ENCODE measurements at places on chromosomes 1 and 21.
A peak's percentile ranks its signal among the peaks of the same experiment; 100 is the strongest.

GRCh38 chr1:84971957-84972356 is 25.0 kb downstream of the MCOLN2 start:
- H3K36me3 ChIP-seq: no peaks in the 10 kb centered on the region
- no peak overlapping the region for H3K27ac ChIP-seq
- H3K27me3 ChIP-seq: no peaks in the 10 kb centered on the region
- H3K4me3 ChIP-seq: no peak overlapping the region
- no peak for DNase-seq

DNA sequence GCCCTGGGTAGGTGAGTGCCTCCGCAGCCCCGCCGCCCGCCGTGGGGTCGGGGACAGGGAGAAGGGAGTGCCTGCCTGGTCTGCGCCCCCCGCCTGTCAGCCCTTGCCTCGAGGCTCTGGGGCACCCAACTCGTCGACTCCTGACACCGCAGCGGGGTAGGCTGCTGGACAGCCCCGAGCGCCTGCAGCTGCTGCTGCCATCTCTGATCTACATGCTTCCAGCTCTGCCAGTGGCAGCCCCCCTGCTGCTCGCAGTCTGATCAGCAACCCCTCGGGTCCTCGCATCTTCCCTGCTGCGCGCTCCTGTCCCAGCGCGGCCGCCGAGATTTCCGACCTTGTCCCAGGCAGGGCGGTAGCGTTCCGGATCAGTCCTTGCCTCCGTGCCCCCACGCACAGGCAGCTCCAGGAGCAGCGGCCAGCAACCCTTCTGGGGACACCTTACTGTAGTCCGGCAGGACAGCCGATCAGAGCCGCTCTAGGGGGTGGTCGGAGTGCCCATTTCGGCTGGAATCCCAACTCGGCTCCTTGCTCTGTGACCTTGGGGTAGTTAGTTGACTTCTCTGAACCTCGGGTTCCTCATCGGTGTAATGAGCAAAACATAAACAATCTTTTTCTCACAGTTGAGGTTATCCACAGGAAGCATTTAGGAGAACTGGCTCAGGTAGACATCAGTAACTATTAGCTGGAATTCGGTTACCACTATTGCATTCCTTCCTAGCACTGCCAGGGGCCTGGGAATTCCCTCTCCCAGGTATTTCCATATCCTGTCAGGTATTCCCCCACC is 540 bp downstream of the BCAN start:
- no peak overlapping the region for H3K27ac ChIP-seq
- peaks cover 7% of the 10 kb centered on the region for H3K4me1 ChIP-seq
- H3K27me3 ChIP-seq: peaks cover 93% of the 10 kb centered on the region
- no peaks in the 10 kb centered on the region for H3K36me3 ChIP-seq

DNA sequence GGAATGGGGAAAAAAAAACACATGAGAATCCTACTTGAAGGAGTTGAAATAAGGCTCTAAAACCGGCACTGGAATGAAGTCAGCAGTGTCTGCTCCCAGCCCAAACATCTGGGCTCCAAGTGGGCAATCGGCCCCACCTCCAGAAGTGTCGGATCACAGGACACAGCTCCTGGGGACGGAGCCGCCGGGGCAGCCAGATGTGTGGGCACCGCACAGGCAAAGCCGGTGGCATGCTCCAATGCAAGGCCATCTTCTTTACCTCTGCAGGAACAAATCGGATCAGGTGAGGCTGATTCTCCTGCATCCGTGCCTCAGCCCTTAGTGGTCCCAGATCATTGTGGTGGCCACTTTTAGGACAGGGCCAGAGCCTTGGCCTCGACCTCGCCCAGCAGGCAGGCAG is 156.7 kb downstream of the PRDM16 start:
- H3K4me1 ChIP-seq: peaks cover 48% of the 10 kb centered on the region
- no peak overlapping the region for H3K4me3 ChIP-seq
- no peaks in the 10 kb centered on the region for H3K27me3 ChIP-seq

- H3K4me3 ChIP-seq: no peak overlapping the region
- DNase-seq: no peak
- H3K4me1 ChIP-seq: no peaks in the 10 kb centered on the region
- no peaks in the 10 kb centered on the region for H3K27me3 ChIP-seq
- no peaks in the 10 kb centered on the region for H3K36me3 ChIP-seq
- no peak overlapping the region for H3K27ac ChIP-seq
Observed at GRCh38 chr1:84763912-84764680, 73.8 kb upstream of the SSX2IP start.

GRCh38 chr1:2372551-2373490 is 18.5 kb downstream of the MORN1 start:
- H3K36me3 ChIP-seq: no peaks in the 10 kb centered on the region
- H3K4me1 ChIP-seq: no peaks in the 10 kb centered on the region
- no peaks in the 10 kb centered on the region for H3K27me3 ChIP-seq
- no peak overlapping the region for H3K4me3 ChIP-seq

DNA sequence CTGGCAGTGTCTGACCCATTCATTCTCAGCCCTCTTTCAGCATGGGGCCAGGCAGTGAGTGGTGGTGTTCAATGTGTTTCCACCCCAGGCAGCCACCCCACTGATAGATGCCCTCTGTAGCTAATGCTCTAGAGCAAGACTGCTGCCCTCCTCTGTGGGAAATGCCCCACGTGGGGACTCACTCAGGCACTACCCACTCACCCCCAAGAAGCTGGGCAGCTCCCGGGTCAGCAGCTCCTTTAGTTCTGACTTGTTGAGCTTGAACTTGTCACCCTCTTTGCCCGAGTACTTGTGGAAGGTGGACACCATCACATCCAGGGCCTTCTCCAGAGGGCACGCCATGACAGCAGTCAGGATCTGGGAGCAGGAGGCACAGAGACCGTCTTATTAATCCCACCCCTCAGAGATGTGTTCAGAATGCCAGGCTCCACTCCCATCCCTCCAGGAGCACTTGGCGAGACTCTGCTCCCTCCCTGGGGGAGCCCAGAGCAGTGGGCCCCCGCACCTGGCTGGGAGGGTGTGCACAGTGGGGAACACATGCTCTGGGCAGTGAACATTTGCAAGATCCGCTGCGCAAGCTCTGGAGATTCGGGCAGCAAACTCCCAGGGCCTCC is 1.0 kb downstream of the S100A4 start:
- H3K4me1 ChIP-seq: peaks cover 61% of the 10 kb centered on the region
- no peaks in the 10 kb centered on the region for H3K36me3 ChIP-seq
- H3K27me3 ChIP-seq: no peaks in the 10 kb centered on the region
- H3K27ac ChIP-seq: peak overlapping the region; percentile 97

- no peaks in the 10 kb centered on the region for H3K36me3 ChIP-seq
- no peaks in the 10 kb centered on the region for H3K27me3 ChIP-seq
- H3K27ac ChIP-seq: no peak overlapping the region
- H3K4me1 ChIP-seq: no peaks in the 10 kb centered on the region
- no peak for DNase-seq
- H3K4me3 ChIP-seq: no peak overlapping the region
Observed at GRCh38 chr1:222385262-222385661, 162.6 kb downstream of the HHIPL2 start.

DNA sequence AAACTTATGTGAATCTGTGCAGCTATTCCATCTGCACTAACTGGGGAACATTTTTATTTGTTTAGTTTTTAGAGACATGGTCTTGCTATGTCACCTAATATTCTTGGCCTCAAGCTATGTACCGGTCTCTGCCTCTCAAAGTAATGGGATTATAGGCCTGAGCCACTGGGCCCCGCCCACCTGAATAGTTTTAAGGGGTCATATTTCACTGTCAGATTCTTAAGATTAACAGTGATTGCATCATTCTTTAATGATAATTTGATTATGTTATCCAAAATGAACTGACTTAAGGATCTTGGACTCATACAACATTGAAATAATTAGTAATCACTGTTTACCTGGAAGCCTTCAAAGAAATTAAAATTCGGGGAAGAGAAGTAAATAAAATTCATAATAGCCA is 12.6 kb upstream of the KLF18 start:
- no peak for DNase-seq
- H3K27ac ChIP-seq: no peak overlapping the region
- no peak overlapping the region for H3K4me3 ChIP-seq

Data from hepatocyte (in vitro differentiated cells).